SK-N-MC (cell line): ENCODE measurements at places on chromosomes 2 and 18.

DNA sequence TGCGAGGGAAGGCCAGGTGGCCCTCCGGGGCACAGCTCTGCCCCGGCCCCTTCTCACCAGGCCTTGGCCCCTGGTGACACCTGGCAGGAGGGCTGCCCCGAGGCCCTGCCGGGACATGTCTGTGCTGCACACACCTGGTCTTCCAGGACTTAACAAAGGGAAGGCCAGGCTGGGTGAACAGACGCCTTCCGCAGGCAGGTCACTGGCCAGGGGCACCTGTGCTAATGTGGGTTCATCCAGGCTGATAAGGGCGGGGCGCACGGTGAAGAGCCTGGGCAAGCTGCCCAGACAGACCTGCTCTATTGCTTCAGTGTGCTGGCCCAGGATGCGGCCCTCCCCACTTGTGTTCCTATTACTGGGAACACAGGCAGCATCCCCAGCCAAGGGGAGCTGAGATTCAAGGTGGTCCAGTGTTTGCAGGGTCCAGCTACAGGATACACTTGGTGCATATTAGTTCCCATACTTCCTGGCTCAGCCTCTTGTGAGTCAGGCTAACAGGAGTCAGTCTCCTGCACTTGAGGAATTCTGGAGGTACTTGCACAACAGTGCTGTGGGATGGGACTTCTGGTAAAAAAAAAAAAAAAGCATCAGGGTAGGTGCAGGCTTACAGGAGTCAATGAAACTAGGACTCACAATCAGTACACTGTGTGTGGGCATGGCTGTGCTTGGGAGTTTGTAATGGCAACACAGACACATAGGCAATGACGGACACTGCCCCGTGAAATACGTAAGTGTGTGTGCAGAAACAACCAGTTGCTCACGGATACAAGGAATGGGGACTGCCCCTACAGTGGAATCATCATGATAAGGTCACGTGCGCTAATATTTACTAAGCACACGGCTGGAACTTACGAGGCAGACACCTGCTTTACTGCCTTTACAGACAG lies 261.4 kb downstream of the TWIST2 start:
- DNase-seq, result no peak

DNA sequence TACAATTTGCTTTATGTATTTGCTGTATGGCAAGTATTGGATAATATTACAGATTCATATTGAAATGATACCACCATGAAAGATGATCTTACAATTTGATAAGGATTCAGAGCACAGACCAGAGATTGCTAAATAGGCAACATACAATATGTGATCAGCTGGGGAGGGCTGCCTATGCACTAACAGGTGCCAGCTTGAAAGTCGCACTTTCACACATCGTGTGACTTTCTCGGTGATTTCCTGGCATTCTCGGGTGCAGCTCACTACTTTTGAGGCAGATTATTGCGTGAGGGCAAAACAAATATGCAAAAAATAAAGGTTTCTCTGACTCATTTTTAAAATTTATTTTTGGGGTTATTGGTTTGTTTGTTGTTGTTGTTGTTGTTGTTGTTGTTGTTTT lies 36.0 kb downstream of the RBMS1 start:
- no peak for DNase-seq

DNA sequence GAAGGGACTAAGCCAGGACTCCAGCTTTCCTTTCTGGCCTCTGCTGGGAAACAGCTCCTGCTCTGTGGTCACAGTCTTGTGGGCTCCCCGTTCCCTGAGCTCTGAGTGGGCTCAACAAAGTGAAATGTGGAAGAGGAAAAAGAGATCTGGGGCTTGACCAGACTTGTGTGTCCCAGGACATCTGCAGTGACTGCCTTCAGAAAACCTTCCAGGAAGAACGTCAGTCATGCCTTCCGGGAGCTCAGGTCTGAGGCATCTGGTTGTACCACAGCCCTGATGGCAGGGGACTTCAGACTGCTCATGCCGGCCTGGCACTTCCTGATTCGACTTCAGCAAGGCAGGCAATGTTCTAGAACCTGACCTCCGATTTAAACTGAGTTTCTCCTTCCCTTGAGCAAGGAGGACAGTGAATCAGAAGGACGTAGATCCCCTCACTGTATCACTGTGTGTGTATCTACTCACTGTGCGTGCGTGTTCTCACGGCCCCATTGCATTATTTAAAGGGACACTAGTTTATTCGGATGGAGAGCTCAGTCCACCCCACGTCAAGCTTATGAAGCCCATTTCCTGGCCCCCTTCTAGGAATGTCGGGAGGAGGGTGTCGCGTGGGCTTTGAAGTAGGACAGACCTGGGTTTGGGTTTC lies 548 bp upstream of the FBLN7 start:
- DNase-seq, result no peak

DNA sequence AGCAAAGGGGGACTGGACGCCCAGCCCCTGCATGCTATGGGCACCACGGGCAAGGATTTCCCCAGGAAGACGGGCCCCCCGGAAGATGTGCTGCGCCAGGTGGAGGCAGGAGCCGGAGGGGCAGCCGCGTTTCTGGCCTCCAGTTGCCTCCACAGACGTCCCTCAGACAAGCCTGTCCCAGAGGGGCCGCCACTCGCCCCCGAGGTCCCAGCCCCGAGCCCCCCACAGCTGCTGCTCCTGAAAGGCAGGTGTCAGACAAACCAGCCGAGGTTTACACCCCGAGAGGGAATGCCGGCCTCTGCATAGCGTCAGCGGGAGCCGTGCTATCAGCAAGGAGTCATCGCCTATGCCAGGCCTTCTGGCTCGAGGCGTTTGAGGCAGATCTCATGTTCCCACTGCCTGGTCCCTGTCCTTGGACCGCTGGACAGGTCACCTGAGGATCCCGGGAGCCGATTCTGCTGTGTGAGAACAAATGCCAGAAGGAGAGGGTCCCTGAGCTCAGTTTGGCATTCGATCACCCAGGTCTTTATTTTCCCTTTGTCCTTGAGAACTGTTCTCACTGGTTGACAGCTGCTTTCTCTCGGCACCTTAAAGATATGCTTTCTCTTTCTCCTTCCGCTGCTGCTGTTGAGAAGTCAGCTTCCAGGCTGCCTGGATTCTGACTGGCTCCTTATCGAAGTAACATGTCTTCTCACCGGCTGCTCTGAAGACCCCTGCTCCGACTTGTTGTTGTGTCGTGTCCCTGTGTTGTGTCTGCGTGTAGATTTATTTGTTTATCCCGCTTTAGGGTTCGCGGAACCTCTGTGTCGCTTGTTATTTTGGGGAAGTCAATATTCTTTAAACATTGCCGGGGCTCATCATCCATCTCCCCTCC lies 20.6 kb downstream of the CROCC2 start:
- DNase-seq, result no peak

DNA sequence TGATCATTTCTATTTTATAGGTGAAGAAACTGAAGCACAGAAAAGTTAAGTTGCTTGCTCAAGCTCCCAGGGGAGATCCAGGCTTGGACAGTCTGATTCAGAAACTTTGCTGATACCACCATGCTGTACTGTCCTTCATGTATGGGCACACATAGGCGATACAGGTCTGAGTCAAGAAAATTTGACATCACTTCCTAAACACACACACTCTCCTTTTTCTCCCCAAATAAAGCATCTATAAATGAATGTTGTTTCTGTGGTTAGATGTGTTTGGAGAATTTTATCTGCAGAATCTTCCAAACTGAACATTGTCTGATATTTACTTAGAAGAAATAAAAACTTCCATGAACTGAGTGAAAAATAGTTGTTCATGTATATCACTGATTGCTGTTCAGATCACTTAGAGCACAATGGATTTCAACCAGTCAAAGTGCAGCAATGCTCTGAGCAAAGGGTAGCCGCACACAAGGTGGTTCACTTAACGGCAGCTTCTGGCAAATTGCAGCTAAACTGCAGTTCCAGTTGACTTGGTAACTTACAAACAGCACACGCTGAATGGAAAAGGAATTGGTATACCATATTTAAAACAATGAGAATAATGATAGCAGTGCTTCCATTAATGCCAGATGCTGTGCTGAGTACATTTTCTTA lies 10.0 kb upstream of the AGFG1 start:
- no peak for DNase-seq
